ENCODE measurements at places on chromosomes 7 and 10. TPM values are rescaled to one million over a fixed set of nuclear protein-coding genes. Genes with fewer than 3 reads are reported as not detected.

The TSPAN33 gene
- total RNA-seq, result 11.0 TPM

The ARHGAP22 gene
- total RNA-seq, result not detected

The ADIRF gene
- total RNA-seq, result not detected

The GHRHR gene
- total RNA-seq, result not detected

The HPSE2 gene
- total RNA-seq, result not detected

The NSUN5 gene
- 55.6 TPM for total RNA-seq

The PKD2L1 gene
- not detected for total RNA-seq

The WNT8B gene
- 0.47 TPM for total RNA-seq

All from activated CD8-positive, alpha-beta T cell treated with anti-CD3 and anti-CD28 coated beads for 36 hours (primary cell).